HuH-7.5 (cell line): ENCODE measurements at places on chromosomes 1 and 21.

DNA sequence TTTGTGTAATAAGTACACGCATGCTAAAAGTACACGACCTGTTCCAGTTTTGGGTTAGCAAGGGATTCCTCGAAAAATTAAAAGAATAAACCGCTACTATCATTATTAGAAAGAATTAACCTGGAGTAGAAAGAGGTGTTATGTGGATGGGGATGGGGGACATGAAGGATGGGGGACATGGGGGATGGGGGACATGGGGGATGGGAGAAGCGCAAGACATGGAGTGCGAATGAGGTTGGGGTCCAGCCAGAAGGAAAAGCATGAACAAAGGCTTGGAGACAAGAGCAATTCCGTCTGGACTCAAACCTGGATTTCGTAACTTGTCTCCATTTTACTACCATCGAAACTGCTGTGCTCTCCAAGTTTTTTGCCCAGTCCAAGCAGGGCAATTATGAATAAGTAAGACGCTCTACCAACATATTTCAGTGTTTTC lies 591 bp upstream of the KDM1A start:
- peak; percentile 63 for DNase-seq

DNA sequence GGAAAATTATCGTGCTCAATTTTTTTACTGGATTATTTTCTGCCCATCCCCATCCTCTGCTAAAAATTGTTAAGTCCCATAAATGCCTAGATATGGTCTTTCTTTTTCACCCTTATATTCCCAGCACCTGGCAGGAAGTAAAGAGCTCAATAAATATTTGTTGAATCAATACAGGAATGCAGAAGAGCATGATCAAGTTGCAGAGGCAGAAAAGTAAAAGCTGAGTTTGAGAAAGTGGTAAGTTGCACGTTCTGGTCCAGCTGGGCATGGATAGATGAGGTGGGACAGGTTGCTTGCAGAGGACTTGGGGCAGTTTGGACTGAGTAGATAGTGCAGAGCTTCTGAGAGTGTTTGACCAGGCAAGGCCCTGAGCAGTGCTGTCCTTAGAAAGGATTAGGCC lies 40.1 kb downstream of the ZNF281 start:
- DNase-seq: no peak

- DNase-seq: peak; percentile 92
Observed at GRCh38 chr1:1059494-1060280, 14.4 kb downstream of the RNF223 start.

- no peak for DNase-seq
Observed at GRCh38 chr1:7084232-7084894, 299.1 kb downstream of the CAMTA1 start.

GRCh38 chr1:172670316-172670715 lies 11.4 kb downstream of the FASLG start:
- DNase-seq: no peak

GRCh38 chr1:12109901-12110300 lies 46.8 kb downstream of the TNFRSF8 start:
- DNase-seq: no peak

DNA sequence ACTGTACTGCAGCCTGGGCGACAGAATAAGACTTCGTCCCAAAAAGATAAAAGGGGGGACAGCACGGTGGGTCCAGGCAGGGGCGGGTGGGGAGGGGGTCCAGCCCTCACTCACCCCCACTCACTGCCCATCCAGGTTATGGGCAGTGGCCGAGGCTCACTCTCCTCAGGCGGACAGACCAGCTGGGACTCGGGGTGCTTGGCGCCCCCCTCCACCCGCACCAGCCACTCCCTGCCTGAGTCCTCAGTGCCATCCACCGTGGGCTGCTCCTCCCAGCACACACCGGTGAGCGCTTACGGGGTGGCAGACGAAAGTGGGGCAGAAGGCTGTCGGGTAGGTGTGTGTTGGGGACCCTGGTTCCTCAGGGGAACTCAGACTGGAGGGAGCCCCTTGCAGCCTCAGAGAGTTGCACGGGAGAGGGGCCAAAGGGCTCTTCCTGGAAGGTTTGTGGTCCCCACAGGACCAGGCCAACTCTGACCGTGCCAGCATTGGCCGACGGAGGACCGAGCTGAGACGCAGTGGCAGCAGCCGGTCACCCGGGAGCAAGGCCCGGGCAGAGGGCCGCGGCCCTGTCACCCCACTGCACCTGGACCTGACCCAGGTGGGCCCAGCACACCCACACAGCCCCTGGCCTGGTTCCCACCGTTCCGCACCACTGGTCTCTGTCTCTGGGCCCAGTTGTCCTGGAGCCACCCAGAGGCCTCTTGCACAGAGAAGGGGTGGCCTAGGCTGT lies 6.6 kb downstream of the PLEKHN1 start:
- no peak for DNase-seq

DNA sequence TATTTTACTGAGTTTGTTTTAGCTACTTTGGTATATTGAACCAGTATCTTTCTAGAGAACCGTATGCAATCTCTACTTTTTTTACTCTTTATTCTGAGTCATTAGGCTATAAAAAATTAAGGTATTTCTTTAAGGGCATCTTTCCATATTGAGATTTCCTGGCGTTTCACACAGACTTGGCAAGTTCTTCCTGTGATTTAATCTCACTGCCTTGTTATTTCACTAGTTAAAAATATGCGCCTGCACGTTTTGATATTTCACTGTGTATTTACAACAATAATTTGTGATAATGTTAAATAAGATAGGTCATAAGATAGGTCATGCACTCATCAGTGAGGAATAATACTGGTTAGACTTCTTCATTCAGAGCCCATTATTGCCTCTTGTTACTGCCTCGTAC lies 16.2 kb upstream of the CR1L start:
- no peak for DNase-seq
